ENCODE measurements at places on chromosomes 6 and 20.

DNA sequence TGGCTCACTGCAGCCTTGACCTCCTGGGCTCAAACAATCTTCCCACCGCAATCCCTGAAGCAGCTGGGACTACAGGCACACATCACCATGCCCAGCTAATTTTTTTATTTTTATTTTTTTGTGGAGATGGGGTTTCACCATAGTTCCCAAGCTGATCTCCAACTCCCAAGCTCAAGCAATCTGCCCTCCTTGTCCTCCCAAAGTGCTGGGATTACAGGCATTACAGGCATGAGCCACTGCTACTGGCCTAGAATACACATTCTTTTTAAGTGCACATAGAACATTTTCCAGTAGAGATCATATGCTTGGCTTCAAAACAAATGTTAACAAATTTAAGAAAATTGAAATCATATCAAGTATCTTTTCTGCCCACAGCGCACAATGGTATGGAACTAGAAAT is 176.8 kb upstream of the MARCKS start:
- DNase-seq, result no peak

GRCh38 chr6:7769702-7770101 is 43.8 kb downstream of the BMP6 start:
- no peak for DNase-seq

DNA sequence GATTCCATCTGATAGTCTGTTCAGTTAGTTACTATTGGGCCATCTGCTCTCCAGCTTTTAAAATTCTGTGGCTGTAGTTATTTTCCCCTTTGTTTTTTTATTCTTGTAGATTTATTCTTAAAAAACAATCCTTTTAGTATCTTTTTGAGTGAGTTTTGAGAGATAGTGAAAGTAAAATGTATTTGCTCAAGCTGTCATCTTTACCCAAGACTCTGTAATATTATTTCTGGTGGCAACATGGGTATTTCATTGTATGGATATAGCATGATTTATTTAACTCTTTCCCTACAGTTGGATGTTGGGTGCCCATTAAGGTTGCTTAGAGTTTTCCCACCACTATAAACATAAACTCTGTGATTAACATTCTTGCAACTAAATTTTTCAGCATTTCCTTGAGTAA is 24.6 kb downstream of the STK4 start:
- no peak for DNase-seq

- DNase-seq, result no peak
These were observed 21.5 kb upstream of the HLA-C start for GRCh38 chr6:31293343-31293742.

DNA sequence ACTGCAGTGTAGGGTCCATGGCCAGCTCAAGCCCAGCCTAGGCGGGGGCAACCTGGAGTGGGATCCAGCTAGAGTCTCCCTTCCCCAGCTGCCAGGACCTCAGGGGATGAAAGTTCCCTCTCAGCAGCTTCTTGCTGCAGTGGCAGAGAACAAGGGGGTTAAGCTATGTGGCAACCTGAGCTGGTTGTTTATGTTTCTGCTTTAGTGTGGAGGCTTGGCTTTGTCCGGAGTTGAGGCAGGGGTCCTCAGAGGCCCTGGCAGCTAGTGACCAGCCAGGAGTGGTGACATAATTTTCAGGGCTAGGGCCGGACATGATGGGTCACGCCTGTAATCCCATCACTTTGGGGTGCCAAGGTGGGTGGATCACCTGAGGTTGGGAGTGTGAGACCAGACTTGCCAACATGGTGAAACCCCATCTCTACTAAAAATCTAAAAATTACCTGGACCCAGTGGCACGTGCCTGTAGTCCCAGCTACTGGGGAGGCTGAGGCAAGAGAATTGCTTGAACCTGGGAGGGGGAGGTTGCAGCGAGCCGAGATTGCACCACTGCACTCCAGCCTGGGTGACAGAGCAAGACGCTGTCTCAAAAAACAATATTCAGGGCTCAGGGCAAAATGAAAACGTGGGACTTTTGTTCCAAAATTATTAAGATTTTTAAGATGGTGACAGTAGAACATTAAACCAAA is 8.5 kb upstream of the PCIF1 start:
- no peak for DNase-seq

GRCh38 chr6:36340618-36341454 is 4.1 kb upstream of the BNIP5 start:
- DNase-seq, result peak; percentile 82

- DNase-seq, result no peak
These were observed 671.7 kb upstream of the NRSN1 start for GRCh38 chr6:23454080-23454976.

GRCh38 chr6:39047434-39048327 is 900 bp upstream of the GLP1R start:
- no peak for DNase-seq

- DNase-seq, result no peak
These were observed 24.4 kb downstream of the RPP40 start for GRCh38 chr6:4979426-4979825.

DNA sequence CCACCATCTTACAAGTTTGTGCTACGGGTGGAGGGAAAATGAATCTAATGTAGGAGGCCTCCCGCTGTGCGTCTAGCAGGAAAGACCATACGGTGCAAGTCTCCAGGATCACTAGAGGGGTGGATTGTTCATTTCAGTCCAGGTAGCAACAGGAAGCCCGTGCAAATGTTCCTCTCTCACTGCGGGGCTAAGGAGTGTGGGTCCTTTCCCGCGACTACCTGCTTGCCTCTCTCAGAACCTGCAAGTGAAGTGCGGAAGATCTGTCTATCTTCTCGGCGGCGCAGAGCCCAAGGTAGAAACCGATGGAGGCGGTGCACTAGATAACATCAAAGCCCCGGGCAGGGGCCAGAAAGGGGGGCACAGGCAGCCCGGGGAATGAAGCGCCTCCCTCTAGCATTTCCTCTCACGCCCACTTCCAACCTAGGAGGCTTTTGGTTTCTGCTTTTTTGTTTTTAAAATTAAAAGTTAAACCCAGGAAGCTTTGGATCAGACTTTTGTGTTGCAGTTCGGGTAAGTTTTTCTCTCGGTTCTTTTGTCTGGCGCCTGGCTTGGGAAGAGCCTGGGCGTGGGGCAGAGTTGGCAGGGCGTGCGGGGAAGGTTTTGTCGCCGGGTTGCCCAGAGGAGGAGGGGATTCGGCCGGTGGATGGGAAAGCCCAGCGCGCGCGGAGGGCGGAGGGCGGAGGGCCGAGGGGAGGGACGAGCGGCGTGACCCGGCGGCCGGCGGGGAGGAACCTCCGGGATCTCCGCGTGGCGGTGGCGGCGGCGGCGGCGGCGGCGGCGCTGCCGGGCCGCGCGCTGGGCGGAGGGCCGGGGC is 3.5 kb upstream of the HIVEP1 start:
- peak; percentile 87 for DNase-seq

- DNase-seq, result no peak
These were observed 387.8 kb downstream of the ZFAND3 start for GRCh38 chr6:38207375-38207774.

GRCh38 chr6:69868961-69869360 is 2.6 kb downstream of the COL19A1 start:
- DNase-seq, result no peak

- no peak for DNase-seq
These were observed 6.8 kb downstream of the NPBWR2 start for GRCh38 chr20:64100566-64100888.

DNA sequence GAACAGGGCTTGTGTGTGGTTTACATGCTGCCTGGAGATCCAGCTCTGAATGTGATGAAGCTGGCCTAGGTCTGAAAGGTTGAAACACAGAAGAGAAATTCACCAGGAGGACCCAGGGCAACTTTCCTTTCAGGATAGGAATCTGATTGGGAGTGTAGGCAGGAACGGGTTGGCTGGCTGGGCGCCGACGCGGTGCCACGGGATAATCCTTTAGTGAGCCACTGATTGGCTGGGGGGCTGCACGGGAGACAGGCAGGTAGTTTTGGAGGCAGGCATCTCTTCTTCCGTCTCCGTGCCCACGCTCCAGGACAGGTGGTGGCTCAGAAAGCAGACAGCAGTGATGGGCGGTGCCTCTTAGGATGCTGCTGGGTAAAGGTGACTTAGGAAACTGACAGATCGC is 294.6 kb downstream of the CDH4 start:
- DNase-seq, result no peak

DNA sequence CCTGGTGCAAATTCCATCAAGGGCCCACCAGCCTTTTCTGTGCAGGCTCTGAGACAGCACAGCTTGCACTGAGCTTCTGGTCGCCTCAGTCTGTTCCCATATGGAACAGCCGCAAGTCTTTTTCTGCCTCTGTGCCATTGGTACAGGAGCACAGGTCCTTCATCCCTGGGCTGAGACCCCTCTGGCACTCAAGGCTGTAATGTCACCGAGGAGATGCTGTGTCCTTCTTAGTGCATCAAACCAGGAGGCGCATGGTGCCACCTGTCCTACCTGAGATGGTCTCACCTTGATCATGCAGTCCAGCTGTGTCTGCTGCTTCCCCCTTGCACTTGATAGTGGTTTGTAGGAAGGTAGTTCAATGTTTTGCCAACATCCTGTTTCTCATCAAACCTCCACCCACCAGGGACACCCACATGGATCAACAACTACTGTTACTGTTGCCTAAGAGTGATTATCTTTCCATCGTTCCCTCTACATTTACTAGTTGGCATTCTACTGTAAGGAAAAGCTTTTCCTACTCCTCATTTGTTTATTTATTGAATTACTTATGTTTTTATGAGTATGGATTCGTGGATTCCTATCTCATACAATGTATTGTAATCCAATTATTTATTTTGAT is 29.0 kb downstream of the FAM50B start:
- no peak for DNase-seq

GRCh38 chr6:49639177-49639817 is 2.7 kb upstream of the RHAG start:
- DNase-seq, result no peak

- DNase-seq, result no peak
These were observed 236.9 kb downstream of the EPM2A start for GRCh38 chr6:145498425-145498824.

DNA sequence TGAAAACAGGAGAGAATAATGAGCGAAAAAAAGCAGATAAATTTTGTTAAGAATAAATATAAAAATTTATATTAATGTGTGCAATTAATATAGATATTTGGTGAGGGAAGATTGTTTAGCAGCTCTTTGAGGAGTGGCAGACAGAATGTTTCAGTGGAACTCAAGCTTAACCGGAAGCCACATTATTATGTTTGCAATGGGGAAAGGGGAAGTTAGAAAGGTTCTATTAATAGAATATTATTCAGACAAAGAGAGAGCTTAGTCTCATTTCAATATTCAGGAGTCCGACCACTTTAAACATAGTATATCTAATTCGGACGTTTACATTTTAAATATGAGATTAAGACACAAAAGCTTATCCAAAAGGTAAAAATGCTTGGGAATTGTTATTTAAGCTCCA is 81.6 kb upstream of the KHDRBS2 start:
- DNase-seq, result no peak

GRCh38 chr6:131909408-131910218 is 41.6 kb downstream of the CCN2 start:
- DNase-seq, result peak; percentile 84

DNA sequence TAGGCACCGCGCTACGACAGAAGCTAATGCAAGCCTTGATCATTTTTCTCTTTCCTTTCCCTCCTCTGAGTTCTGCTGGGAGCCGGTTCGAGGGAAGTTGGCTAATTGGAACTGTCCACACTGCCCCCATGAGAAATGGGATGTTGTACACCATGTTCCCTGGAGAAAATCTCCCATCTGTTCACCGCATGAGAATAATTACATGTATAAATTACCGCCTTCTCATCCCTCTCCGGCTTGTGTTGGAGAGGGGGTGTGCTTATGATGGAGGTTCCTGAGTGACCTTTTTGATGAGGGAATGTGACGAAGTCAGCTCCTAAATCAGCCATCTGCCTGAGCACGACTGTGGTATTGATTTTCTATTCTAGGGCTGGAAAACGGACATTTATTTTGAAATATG is 320.2 kb upstream of the SULF2 start:
- DNase-seq, result no peak

GRCh38 chr6:19848465-19849029 is 11.4 kb downstream of the ID4 start:
- no peak for DNase-seq

DNA sequence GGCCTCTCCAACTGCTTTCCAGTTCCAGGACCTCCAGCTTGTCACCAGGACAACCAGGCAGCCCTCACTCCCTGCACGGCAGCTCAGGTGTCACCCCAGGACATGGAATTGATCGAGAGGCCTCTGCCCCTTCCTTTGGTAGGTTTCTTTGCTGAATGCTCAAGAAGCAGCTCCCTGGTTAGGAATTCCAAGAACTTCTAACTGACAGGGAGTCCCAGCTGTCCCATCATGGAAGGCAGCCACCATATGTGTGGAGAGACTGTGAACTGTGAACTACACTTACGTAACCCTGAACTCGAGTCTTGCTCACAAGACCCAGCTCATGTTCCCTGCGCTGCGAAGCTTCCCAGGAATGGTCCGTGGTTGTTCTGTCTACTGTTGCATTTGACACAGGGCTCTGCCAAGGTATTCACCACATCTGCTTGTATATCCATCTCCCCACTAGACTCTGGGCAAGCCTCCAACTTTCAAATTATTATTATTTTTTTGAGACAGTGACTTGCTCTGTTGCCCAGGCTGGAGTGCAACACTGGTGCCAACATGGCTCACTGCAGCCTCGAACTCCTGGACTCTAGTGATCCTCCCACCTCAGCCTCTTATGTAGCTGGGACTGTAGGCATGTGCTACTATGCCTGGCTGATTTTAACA is 35.7 kb downstream of the MGME1 start:
- no peak for DNase-seq
